Activated T-cell treated with anti-CD3 and anti-CD28 coated beads for 24 hours (primary cell): ENCODE measurements at places on chromosomes 13 and 19.

DNA sequence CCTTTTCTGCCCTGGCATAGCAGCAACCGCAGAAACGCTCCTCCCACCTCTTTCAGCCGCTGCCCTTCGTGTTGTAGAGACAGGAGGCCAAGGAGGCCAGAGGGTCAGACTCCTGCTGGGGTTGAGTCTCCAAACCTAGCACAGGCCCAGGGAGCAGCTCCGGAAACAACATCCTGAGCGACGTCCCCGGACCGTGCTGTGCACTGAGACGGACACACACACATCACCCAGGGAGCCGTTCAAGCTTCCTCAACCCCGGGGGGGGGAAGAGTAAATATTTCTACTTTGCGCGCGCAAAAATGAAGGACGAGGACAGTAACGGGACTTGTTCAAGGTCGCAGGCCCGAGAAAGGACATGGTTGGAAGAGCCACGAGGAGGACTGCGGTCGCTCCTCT is 657 bp downstream of the ZNF550 start:
- no peak for DNase-seq

DNA sequence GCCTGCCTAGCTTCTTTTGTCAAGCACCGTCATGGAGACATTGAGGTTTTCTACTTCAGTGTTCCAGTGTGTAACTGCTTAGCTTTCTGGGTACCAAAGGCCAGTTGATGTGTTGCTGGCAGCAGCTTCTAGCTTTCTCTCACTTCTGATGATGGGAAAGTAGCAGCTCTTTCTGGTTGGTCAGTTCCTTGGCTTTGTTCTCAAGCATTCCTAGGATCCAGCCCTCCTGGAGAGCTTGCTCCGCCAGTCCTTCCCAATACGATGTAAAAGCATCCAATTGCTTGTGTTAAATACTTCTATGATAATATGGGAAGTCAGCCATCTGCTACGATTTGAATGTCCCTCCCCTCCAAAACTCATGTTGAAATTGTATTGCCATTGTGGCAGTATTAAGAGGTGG is 182.8 kb downstream of the UGGT2 start:
- no peak for DNase-seq

DNA sequence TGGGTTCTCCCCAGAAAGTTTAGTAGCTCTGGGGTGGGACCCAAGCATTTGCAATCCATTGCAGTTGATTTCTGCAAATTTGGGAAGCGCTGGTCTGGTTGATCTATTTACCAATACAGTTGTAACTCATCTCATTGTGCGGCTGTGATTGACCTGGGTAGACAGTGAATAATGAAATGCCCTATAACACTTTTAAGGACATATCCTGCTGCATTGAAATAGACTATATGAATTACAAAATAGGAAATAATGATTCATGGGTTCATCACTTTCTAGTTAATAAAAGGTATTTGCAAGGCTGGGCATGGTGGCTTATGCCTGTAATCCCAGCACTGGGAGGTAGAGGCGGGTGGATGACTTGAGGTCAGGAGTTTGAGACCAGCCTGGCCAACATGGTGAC is 59.0 kb upstream of the FARP1 start:
- DNase-seq = no peak

DNA sequence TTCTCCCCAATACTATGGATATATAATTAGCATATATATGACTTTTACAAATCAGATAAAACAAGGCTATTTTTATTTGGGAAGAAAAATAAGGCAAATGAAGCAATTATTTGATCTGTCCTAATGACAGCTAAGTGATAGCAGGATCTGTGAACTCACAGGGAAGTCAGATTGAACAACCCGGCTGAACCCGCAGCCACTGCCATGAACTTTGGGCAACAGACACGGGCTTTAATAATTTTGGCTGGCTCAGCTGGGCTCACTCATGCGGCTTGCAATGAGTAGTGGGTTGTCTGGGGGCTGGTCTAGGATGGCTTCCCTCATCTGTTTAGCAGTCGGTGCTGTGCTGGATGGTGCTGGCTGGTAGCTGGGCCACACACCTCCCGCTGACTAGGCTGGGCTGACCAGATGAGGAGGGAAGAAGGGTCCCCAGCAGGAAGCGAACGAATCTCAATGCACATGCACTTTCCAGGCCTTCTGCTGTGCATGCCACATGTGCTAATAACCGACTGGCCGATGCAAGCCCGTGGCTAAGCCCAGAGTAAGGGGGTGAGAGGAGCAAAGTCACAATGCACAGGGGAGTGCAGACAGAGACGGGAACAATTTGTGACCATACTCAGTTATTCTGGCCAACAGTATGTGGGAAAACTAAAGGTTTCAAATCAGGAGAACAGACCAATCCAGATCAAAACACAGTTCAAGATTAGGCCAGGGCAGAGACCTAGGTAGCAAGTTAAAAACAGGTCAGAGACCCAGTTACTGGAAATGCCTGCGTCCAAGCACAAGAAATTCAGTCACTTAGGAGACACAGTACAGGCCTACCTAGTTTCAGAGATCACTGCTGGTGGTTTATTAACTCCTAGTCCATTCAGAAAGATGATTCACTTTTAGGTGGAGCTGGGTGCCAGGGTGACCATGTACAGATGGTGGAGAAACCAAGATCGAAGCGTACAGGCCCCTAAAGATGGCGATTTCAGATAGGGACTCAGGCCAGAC is 22.3 kb downstream of the CRYL1 start:
- no peak for DNase-seq

- no peak for DNase-seq
These were observed 8.9 kb downstream of the DEDD2 start for GRCh38 chr19:42208612-42209011.

GRCh38 chr13:29925457-29926097 is 75.2 kb upstream of the UBL3 start:
- no peak for DNase-seq

- DNase-seq = no peak
These were observed 16.5 kb downstream of the LRCH1 start for GRCh38 chr13:46569456-46569855.

DNA sequence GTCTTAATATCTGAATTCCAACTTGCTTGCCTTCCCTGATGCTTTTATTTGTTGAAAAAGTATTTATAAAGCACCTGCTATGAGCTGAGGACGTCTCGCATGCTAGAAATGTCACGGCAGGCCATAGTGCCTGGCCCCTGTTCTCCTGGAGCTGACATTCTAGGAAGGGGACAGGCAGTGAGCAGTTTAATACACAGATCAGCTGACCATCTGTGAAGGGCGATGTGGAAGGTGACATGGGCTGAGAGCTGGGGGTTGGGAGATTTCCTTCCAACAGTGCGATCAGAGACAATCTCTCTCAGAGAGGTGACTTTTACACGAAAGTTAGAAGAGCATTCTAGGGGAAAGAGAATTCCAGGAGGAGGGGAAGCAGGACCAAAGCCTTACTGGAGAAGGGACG is 153.2 kb downstream of the ZNF536 start:
- DNase-seq = no peak

GRCh38 chr19:34375598-34375997 is 10.6 kb downstream of the GPI start:
- no peak for DNase-seq

- DNase-seq = no peak
These were observed 8.3 kb downstream of the CDC37 start for GRCh38 chr19:10395003-10395402.

GRCh38 chr13:29434217-29434945 is 161.1 kb downstream of the SLC7A1 start:
- DNase-seq = no peak

GRCh38 chr19:55544776-55545439 is 435 bp downstream of the SBK3 start:
- no peak for DNase-seq

- DNase-seq = no peak
These were observed 42.0 kb downstream of the SERTM1 start for GRCh38 chr13:36715841-36716240.

DNA sequence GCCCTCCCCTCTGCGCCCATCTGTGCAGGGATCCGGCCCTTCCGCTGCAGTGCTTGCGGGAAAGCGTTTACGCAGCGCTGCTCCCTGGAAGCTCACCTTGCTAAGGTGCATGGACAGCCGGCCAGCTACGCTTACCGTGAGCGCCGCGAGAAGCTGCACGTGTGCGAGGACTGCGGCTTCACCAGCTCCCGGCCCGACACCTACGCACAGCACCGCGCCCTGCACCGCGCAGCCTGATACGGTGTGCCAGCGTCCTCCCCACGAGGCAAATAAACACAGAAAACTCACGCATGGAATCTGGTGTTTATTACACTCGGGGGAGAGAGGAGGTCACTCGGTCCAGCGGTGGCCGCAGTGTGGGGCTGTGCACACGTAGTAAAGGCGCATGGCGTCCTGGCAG is 1.2 kb downstream of the POLR2I start:
- no peak for DNase-seq

- no peak for DNase-seq
These were observed 50.2 kb upstream of the TPM4 start for GRCh38 chr19:16026131-16026530.

- peak; percentile 20 for DNase-seq
These were observed 2.7 kb downstream of the PRKACA start for GRCh38 chr19:14114854-14115253.

DNA sequence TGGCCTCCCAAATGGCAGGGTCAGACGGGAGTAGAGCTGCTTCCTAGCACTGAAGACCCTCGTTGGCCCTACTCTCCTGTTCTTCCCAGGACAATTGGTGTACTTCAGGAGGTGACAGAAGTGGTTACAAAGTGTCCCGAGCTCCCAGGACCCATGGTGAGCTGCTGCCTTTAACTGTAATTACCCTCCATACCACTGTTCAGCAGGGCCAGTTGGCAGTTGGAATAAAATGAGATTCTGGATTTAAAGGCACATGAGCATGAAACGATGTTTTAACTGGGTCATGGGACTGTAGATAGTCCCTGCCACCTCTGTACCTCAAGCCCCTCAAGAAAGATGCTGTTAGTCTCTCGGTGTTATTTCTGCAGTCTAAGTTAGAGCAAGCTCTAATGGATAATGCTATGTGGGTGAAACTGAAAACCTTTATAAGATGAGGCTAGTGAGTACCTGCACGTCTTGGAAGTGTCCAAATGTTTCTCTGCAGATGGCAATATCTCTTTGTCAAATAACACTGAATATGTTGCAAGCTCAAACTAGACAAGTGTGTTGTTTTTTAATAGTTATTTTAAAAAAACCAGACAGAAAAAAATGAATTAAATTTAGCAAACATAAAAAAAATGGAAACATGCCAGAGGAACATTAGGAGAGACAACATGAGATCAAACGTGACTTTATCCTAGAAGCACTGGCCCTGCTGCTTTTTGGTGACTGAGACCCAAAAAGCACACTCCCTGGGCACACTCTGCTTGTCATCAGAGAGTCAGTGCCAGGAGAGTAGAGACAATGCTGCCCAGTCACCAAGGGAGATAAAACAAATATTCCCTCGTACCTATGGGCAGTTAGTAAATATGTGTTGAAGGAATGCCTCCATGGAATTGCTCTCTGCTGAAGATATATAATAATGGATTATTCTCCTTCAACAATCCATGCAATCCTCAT is 266.3 kb downstream of the LMO7 start:
- DNase-seq = no peak

GRCh38 chr13:26571518-26571917 is 14.0 kb downstream of the WASF3 start:
- no peak for DNase-seq

DNA sequence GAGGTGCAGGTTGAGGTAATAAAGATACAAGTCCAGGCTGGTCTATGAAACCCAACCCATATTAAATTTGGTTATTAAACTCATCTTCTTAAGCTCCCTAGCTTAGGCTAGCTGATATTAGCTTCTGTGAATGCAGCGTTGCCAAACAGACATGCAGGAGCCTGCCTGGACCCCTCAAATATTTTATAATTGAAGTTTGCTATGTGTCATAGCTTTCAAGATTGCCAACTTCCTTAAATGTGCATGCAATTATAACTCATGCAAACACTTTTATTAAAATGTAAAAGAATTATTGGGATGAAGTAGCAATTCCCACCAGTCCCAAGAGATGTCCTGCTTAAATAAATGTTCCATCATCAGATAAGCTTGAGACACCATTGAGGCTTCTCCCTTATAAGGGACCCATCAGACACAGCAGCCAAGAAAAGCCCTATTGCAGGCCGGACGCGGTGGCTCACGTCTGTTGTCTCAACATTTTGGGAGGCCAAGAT is 51.3 kb downstream of the MBNL2 start:
- no peak for DNase-seq

GRCh38 chr13:67769063-67769986 is 539.2 kb upstream of the PCDH9 start:
- DNase-seq = no peak

DNA sequence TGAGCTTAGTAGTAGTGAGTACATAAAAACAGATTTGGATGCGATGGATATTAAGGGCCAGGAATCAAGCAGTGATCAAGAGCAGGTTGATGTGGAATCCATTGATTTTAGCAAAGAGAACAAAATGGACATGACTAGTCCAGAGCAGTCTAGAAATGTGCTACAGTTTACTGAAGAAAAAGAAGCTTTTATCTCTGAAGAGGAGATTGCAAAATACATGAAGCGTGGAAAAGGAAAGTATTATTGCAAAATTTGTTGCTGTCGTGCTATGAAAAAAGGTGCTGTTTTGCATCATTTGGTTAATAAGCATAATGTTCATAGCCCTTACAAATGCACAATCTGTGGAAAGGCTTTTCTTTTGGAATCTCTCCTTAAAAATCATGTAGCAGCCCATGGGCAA is 11.4 kb downstream of the CHAMP1 start:
- DNase-seq = no peak

DNA sequence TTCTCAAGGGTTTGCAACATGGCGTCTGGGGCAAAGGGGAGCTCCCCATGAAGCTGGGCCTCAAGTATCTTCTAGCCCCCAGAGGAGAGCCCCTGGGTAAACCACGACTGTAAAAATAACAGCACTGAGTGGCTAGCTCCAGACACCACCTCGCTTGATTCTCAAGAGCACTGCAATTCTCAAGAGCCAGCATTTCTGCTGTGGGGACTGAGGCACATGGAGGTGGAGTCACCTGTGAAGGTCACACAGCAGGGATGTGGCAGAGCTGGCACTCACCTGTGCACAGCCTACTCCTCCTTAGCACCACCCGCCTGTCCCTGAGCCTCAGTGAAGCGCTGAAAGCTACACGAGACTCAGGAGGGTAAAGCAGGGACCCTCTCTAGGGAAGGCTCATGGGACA is 20.7 kb upstream of the CCNP start:
- DNase-seq = no peak
